ENCODE measurements at places on chromosomes 7 and 10.

DNA sequence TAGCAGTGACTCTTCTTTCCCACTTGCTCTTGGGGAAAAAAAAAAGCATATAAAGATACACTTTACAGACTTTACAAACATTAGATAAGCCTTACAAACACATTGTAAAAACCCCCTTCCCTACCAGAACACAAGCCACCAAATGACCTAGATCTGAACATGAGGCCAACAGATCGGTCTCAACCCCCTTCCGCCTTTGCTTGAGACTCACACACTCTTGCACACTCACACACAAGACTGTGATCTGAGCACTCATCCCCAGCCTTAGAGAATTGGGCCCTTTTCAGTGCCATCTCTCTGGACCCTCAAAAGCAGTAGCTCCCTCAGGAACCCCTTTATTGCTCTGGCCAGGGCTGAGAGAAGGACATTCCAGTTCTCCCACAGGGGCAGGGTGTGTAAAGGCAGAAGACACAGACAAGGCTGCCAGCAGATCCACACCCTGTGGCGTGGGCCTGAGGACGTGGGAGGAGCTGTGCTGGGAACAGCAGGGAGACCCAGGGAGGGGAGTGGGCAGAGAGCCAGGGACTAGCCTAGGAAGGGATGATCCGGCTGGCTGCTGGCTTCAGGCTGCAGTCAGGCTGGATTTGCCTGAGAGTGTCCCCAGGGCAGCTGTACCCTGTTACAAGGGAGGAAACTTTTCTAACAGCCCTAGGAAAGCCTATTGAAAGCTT is 206.7 kb downstream of the KIAA1217 start:
- DNase-seq = no peak

DNA sequence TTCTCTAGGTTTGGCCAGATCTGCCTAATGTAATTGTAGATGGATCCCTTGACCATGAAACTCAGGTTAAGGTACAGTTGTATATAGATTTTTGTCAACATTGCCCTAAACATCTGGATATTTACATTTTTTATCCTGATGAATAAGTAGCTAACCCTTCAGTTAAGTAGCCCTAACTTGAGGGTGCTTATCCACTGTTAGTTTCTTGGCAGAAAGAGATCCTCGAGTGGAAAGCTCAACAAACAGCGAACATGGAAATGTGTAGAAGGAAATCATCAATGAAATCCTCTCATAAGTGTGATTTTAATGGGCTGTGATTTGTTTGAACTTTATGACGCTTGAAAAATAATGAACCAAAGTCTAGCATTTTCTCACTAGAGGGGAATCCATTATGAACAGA is 72.8 kb downstream of the PRSS58 start:
- no peak for DNase-seq

DNA sequence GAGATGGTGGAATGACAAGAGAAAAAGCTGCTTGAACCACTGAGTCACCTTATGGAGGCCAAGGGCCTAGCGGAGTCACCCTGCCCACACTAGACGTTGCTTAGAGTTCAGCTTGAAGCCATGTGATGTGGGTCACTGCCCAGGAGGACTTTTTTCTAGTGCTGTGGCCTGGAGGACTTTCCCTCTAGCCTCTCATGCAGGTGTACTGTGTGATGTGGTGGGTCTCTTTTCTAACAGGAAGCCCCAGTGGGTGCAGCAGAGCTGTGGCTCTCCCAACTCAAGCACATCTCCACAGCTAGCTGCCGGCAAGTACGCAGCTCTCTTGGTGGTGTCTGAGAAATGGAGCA is 13.6 kb downstream of the POR start:
- DNase-seq = no peak

DNA sequence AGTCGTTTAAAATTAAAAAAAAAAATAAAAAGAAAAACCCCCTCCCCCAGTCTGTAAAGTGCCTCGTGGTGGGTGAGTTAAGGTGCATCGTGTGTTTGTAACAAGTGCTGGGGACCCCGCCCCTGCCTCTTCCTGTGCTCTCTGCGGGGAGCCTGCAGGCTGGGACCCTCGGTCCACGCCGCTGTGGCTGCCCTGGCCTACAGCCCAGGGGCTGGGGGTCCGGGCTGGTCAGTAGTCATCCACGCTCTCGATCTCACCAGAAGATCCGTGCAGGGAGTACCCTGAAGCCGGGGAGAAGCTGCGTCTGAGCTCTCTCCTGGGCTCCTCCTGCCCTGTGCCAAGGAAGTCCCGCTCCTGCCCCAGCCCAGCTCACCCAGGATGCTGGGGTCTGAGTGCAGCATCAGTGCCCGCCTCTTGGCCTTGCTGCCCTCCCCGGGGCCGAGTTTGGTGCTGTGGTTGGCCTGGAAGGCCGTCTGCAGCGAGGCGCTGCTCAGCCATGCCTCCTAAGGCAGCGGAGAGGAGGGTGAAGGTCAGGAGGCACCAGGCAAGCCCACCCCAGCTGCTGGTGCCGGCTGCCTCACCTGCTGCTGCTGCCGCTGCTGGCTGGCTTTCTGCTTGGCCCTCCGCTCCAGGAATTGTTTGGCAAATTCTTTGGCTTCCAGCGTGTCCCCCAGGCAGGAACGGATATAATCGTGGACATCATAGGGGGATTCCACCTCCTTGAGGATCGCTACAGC is 8.1 kb downstream of the GNB2 start:
- DNase-seq = no peak

DNA sequence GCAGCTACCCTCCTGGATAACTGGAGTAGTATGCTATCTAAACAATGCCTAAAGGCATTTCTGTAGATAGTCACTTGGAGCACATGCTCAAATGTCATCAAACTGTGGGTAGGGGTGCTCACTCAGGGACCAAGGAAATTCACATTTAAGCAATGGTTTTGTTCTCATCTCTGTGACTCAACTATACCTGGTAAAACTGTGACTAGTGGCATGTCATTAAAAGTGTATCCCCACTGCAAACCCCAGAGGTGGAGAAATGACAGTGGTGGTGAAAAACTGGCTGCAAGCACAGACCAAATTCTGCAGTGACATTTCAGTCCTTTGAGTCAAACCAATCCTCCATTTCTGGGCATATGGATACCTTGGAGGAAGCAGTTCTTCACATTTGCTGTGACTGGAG is 134.2 kb upstream of the EFCAB10 start:
- DNase-seq = no peak

DNA sequence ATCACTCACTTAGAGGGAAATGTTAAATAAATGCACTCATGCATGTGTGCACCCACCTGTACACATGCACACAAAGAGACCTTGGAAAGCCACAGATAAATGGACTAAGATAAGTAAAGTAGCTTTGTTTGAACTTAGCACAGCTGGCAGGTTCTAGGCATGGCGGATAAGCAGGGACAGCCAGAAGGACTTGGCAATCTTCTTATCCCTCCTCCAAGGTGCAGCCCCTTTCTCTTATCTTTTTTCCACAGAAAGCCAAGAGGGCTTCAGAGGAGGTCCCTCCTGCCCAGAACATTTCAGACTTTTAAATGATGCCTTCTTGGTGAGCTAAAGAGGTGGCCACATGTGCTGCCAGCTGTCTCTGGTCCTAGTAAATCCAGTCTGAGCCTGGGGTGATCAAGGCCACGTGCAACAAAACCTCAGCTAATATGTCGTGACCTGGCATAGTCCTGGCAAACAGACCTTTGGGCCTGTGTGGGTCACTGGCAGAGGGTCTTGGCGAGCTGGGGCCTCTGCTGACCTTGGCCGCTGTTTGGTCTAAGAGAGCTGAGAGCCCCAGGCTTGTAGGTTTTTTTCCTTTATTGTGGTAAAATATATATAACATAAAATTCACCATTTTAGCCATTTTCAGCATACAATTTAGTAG is 43.2 kb upstream of the SLC35B4 start:
- DNase-seq = no peak

DNA sequence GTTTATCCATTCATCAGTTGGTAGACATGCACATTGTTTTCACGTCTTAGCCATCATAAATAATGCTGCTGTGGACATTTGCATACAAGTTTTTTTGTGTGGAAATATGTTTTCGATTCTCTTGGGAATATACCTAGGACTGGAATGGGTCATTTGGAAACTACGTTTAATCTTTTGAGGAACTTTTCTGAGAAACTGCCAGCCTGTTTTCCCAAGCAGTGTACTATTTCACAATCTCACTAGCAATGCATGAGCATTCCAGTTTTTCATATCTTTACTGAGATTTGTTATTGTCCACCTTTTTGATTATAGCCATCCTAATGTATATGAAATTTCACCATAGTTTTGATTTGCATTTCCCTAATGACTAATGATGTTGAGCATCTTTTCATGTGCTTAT is 95.7 kb upstream of the JAZF1 start:
- DNase-seq = no peak

- no peak for DNase-seq
Observed at GRCh38 chr7:136131304-136131630, 154.1 kb upstream of the MTPN start.

DNA sequence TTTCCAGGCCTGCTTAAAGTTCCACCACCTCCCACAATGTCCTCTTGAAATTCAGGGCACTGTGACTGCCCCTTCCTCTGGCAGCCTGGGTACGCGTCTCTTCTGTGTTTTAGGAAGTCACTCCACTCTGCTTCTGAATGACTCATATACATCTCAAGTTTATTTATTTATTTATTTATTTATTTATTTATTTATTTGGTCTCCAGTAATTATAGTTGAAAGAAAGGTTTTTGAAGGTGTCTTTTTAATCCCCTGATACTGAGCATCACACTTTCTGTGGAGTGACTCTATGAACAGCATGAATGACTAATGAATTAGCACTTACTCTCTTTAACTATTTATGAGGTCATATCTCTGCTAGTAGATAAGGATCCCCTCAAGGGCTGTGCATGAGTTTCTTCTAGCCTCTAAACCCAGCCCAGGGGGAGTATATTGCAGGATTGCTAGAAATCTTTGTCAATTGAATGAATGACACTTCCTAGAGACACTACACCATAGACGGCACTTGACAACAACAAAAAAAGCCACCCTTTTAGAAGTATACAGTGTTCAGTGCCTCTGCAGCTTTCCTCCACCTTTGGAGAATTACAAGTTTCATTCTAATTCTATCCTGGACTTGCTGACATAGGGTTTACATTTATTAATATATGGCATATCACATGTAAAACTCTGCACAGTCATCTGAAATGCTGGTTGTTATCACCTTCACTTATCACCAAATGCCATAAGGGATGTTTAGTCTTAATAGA is 2.1 kb downstream of the MACC1 start:
- no peak for DNase-seq

GRCh38 chr10:46516660-46517416 is 39.6 kb downstream of the GPRIN2 start:
- DNase-seq = peak; percentile 83

DNA sequence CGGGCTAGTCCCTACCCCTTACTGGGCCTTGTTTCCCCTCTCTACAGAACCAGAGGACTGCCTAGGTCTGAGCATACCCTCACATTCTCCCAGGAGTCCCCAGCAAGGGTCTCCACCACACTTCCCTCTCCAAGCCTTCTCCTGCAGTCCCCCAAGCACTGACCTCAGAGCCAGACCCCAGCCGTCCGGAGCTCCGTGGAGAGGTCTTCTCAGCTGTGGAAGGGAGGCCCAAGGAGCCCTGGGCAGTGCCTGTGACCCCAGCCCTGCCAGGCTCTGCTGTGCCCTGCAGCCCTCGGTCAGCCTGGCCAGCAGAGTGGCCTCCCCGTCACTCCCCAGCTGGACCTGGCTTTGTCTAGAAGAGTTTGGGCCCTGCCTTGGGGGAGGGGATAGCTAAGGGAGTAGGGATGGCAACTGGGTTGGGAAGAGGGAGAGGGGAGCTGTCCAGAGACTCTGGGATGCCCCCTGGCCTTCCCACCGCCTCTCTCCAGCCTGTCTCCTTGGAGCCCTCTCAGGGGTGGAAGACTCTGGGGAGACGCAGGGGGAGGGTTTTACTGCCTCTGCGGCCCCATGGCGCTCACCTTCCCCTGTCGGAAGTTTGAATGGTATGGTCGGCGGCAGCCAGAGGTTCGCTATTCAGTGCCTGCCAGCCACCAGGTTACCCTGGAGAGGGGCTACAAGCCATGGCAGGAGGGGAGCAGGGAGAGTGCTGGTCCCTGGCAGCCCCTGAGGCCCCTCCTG is at the start of gene C10orf105:
Gene C10orf105 (minus strand): TSS at position 315 of the 738 bp plus-strand sequence. CDS start 3,441 bp downstream, outside the sequence.
- no peak for DNase-seq

GRCh38 chr7:26853788-26854393 is 10.5 kb downstream of the SKAP2 start:
- DNase-seq = no peak

- no peak for DNase-seq
Observed at GRCh38 chr7:14590206-14590605, 312.3 kb downstream of the DGKB start.

- no peak for DNase-seq
Observed at GRCh38 chr10:132449811-132450181, 52.8 kb downstream of the PWWP2B start.

DNA sequence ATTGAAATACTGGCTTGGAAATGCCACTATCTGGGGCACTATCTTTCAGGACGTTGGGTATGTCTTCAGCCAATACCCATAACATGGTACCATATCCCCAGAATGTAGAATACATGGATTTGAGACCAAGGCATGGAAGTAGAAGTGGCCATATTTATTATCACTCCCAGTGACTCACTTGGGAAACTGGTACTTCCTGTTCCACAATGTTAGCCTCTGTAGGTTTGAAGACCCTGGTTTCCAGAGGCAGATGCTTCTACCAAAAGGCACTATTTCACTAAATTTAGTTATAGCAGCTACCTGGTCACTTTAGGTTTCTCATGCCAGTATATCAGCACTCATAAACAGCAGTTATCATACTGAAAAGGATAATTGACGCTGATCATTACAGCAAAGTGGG is 184.2 kb downstream of the CCDC71L start:
- no peak for DNase-seq

- DNase-seq = no peak
Observed at GRCh38 chr7:25552998-25553397, 324.7 kb upstream of the NPVF start.

DNA sequence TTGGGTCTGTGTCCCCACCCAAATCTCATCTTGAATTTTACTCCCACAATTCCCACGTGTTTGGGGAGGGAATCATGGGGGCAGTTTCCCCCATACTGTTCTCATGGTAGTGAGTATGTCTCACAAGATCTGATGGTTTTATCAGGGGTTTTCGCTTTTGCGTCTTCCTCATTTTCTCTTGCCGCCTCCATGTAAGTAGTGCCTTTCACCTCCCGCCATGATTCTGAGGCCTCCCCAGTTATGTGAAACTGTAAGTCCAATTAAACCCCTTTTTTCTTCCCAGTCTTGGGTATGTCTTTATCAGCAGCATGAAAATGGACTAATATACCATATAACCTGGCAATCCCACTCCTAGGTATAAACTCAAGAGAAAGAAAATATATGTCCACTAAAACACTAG is 25.9 kb upstream of the SP4 start:
- no peak for DNase-seq

All from H54 (cell line).